NCI-H2081 treated with DMSO at 0.1 percent for 48 hours (cell line): ENCODE measurements at places on chromosomes 6 and 20.

DNA sequence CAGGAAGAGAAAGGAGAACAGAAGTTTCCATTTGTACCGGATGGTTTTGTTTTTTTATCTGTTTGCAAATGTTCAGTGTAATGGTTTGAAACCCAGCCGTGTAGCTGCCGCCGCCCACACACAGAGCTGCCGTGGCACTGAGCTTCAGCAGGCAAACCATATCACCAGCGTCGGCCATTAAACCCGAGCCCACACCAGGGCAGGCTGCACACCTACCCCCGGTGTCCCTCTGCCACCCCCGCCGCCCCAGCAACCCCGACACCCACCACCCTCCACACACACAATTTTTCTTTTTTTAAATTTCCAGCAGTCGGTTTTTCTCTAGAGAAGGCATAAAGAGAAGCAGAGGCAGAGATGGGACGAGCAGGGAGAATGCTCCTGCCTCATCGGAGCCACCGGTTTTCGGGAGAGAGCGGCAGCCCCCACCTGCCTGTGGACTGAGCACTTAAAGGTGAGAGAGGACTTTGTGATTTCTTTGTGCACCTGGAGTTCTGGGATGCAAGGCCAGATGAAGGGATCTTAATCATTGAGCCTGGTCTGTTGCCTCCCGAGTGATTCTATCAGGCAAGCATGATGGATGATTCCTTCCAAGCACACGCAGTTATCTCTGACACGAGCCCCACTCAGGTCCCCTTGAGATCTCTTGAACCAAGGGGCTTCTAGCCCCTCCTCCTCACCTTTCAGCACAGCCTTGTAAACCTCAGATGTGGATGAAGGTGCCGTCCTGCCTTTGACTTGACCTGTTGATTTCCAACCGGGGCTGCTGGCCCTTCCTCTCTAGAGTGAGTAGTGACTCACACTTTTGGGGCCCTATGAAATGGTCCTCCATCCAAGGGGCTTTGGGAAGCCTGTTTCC is 17.5 kb upstream of the ZNF831 start:
- no peak for DNase-seq

DNA sequence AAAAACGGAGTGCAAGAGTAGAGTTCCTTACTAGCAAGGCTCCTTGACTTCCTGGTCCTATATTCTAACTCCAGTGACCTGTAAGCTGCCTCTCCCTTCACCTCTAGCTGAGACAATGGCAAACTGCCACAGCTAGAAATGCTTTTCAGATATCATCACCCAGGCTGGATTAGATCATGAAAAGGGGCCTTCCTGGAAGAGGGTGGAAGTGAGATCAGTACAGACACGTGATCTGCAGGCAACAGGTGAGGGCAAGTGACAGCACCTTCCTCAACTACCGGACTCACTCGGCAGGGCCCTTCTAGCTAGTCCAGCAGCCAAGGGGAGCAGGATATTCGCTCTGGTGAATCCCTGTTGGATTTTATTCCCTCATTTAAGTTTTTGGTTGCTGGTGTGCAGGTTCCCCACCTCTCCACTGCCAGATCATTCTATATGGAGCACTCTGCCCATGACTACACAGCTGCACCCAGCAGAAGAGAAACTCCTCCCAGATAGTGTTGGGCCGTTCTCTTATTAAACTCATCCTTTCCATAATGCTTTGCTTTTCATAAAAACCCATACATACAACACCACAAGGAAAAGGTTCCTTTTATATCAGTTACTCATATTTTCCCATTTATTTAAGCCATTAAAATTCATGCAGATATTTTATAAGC is 26.4 kb upstream of the FAM83C start:
- no peak for DNase-seq

GRCh38 chr6:160198606-160199211 is 59.9 kb downstream of the SLC22A2 start:
- no peak for DNase-seq

DNA sequence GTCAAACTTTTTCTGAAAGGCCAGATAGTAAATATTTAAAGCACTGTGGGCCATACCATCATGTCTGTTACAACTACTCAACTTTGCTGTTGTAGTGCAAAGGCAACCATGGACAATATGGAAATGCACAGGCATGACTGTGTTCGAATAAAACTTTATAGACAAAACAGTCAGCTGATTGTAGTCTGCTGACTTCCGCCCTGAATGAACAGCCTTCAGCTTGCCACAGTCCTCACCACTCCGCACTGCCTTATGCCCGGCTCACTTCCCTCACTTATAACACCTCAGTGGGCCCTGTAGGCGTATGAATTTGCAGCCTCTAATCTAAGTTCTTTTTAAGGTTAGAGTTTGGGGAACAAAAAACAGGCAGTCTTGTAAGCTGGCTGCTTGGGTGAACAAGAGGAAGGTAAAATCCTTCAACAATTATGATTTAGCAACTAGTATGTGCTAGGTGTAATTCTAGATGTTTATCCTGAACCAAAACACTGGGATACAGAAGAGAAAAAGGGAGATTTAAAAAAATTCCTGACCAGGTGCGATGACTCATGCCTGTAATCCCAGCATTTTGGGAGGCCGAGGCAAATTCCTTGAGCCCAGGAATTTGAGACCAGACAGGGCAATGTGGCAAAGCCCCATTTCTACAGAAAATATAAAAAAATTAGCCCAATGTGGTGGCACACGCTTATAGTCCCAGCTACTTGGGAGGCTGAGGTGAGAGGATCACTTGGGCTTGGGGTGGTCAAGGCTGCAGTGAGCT is 6.8 kb upstream of the SLC2A10 start:
- DNase-seq, result no peak

DNA sequence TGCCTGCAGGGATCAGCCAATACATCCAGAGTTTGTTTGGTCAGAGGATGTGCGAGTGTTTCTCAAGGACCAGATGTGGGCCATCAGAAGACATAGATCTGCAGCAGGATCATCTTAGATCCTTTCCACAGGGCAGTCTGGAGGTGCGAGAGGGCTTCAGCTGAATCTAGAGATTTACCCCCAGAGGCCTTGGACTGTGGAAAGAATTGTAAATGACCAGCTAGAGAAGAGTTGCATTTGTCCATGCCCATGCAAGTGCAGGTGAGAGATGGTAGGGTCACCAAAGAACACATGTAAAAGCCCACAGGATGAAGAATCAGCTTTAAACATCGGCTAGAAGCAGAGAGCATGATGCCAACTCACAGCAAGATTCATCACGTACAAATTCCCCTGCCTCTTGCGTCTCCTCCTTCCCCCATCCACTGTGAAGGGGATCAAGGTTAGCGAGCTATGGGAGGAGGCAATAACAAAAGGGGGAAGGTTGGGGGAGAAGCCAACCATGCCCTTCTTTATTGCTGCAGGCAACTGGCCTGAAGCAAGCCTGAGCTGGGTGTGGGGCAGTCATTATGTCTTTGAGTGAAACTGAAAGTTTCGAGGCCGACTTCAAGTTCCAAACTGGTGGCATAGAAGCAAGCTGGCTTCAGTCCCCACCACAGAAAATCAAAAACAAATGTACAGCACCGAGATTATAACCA is 83.5 kb downstream of the SCML4 start:
- DNase-seq, result no peak

DNA sequence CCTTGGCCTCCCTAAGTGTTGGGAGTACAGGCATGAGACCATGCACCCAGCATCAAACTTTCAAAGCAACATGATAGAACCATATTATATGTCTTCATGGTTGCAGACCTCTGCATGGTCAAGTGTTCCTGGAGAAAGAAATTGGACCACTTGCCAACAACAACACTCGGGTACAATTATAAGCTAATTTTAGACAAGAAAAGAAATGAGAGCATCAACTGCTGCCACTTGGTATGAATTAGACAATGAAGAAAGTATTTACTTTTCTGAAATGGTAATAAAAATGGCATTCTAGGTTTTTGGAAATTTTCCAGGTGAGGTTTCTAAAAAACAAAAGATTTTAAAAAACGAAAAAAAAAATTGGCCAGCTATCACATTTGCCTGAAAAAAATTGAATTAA is 7.7 kb upstream of the PM20D2 start:
- DNase-seq, result no peak

- no peak for DNase-seq
These were observed 312.9 kb downstream of the GJA1 start for GRCh38 chr6:121748376-121748775.

DNA sequence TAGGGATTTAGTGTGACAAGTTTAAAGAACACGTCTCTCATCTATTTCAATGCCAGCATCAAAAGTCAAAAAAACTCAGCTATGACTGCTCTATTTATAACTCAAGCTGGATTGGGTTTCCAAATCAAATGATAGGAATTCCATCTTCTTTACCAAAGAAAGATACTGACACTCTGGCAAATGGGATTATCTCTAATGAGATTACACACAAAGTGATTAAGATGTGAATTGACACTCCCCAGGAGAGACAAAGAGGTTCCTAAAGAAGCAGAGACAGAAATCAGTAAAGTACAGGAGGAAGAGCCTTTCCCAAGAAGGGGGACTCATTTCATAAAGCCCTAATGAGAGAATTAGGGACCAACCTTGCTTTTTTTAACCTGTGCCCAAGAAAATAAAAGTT is 92.1 kb downstream of the ID4 start:
- DNase-seq, result no peak

- no peak for DNase-seq
These were observed 41.0 kb upstream of the EMILIN3 start for GRCh38 chr20:41407607-41408006.

- no peak for DNase-seq
These were observed 10.4 kb upstream of the RNF182 start for GRCh38 chr6:13914351-13914750.
